Retinal pigment epithelial cell (primary cell): ENCODE measurements at places on chromosomes 16 and 17.

- DNase-seq, result no peak
These were observed 40.6 kb upstream of the AQP8 start for GRCh38 chr16:25176136-25176535.

- DNase-seq, result no peak
These were observed 7.8 kb downstream of the KRT28 start for GRCh38 chr17:40791787-40792436.

DNA sequence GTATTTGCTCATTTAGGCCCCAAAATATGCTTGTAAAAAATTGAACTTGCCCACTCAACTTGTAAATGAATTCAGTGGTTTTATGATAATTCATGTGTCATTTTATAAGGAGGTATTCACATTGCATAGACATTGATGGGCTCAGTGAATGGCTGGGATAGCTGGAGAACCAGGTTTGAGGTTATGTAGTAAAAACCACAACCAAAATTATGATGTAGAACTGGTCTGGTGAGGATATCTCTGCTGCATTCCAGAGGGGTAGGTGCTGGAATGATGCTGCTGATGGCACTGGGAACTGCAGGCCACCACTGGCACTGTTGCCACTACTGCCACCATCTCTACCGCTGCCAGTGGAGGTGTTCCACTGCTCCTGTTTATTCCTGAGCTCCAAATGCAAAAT, 21.5 kb upstream of the RABEP1 start:
- no peak for DNase-seq

- no peak for DNase-seq
These were observed 284.6 kb upstream of the CDH5 start for GRCh38 chr16:66081775-66082366.

DNA sequence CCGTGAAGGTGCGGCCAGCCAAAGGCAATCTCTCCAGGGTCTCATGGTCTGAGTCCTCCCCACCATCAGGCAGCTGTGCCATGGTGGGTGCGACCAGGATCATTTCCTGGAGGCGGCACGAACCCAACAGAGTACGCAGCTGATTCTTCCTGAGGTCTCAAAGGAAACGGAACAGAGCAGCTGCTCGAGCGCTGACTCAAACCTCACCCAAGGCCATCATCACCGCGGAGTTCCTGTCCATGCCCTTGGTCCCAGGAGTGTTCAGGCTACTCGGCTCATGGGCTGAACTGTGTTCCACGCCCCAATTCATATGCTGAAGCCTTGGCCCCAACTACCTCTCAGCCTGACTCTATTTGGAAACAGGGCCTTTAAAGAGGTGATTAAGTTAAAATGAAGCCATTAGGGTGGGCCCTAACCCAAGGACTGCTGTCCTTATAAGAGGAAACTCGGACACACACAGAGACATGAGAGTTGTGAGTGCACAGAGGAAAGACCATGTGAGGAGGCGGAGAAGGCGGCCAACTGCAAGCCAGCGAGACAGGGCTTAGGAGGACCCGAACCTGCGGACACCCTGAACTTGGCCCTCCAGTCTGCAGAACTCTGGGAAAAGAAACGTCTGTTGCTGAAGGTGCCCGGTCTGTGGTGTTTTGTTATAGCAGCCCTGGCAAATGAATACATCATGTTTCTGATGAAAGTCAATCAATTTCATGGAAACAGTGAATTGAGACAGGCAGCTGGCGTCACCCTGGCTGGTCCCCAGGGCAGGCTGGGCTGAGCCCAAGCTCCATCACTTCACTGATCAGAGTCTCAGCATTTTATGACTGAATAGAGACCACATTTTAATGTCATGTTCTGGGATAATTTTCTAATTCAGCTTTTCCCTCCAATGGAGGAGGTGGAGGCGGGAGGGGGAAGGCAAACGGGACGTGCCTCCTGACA, 13.7 kb downstream of the MXRA7 start:
- DNase-seq, result no peak

DNA sequence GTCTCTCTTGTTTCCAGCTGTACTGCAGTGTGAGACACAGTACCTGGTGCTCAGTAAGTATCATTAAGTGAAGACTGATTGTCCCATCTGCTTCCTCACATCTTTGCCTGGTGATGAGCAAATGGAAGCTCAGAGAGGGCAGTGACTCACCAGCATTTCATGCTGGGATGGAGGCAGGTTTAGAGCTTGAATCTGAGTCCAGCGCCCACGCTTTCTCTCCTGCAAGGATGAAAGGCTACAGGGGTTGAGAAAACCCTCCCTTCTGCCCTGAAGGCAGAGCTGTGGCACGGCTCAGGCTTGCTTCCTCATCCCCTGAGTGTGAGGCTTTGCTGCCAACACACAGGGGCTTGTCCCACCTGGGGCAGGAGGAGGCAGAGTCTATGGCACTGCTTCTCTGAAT, 1.5 kb upstream of the RNF112 start:
- no peak for DNase-seq
